D721Med (cell line): ENCODE measurements at places on chromosomes 1 and 21.

- DNase-seq: no peak
Observed at GRCh38 chr1:44174630-44175029, 33.2 kb upstream of the KLF18 start.

DNA sequence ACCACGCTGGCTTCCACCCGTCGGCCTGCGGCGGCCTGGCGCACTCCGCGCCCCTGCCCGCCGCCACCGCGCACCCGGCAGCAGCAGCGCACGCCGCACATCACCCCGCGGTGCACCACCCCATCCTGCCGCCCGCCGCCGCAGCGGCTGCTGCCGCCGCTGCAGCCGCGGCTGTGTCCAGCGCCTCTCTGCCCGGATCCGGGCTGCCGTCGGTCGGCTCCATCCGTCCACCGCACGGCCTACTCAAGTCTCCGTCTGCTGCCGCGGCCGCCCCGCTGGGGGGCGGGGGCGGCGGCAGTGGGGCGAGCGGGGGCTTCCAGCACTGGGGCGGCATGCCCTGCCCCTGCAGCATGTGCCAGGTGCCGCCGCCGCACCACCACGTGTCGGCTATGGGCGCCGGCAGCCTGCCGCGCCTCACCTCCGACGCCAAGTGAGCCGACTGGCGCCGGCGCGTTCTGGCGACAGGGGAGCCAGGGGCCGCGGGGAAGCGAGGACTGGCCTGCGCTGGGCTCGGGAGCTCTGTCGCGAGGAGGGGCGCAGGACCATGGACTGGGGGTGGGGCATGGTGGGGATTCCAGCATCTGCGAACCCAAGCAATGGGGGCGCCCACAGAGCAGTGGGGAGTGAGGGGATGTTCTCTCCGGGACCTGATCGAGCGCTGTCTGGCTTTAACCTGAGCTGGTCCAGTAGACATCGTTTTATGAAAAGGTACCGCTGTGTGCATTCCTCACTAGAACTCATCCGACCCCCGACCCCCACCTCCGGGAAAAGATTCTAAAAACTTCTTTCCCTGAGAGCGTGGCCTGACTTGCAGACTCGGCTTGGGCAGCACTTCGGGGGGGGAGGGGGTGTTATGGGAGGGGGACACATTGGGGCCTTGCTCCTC, 1.9 kb downstream of the OLIG2 start:
- DNase-seq: no peak

DNA sequence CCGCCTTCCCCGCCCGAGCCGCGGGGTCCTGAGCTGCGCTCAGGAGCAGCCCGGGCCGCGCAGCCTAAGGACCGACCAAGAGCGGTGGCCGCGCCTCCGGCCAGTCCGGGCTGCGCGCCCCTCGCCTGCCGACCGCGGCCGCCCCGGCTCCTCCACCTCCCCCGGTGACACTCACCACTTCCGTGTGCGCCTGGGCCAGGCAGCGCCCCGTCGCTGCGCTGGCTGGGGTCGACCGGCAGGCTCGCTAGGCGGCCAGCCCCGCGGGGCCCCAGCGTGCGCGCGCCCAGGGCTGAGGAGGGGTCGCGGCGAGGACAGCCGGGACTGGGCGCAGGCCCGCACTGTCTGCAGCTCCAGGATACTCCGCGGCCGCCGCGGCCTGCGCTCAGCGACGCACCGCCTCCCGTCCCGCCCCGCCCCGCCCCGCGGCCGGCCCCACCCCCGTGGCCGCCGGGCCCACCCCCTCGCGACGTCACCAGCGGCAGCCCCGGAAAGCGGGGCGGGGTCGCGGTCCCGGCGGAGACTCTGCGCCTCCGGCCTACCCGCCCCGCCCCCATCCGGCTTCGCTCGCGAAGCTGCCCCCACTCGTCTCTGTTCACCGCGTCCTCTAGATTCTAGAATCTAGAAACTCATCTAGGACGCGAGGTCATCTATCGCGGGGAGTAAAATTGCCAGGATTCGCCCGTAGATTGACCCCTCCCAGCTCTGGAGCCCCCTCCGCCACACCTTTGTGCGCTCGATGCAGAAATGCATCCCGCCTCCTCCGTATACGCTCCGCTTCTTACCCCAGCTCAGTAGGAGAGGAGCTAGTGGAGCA, at the start of gene JAK1:
Gene JAK1 (minus strand): TSS at position 392 of the 814 bp plus-strand sequence. CDS start 80,285 bp downstream, outside the sequence.
- DNase-seq: peak; percentile 74

DNA sequence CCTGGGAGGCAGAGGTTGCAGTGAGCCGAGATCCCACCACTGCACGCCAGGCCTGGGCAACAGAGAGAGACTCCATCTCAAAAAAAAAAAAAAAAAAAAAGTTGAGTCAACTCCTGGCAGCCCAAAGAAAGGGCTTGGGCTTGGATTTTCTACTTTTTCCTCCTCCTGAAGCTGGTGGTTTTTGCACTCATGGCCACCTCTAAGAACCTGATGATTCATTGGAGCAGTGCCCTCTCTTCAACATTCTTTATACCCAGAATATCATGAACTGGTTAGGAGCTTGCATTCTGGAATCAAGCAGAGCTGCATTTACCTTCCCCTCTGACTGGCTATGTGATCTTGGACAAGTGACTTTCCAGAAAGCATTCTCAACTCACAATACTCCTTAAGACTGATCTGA, 3.5 kb upstream of the ACTA1 start:
- no peak for DNase-seq

GRCh38 chr1:2787163-2787911, 14.2 kb downstream of the TTC34 start:
- no peak for DNase-seq
